ENCODE measurements at places on chromosomes 1 and 21. TPM values are rescaled to one million over a fixed set of nuclear protein-coding genes. Genes with fewer than 3 reads are reported as not detected.

DNA sequence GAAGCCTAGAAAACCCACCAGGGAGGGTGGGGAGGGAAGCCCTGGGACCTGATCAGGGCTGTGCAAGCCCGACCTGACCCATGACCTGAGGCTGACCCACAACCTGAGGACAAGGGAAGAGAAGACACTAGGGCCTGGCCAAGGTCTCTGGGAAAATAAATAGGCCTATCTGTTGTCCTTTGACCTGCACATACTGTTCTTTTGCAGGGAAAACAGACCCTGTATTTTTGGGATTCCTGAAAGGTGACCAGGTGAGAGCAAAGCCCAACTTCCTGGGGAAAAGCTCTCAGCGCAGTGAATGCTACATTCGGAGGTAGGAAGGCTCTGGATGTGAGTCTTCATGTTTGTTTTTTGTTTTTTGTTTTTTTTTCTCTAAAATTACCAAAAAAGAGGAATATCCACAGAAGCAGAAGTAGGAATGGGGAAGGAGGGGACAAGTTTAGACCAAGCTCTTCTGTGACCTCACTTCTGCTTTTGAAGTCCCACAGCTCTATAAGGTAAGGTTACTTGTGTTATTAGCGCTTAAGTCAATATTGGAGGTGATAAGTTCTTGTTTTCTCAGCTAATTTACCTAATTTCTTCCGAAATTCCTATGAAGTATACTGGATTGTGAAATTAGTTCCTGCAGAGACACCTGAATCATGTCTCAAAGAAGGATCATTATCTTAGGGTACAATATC is 26.2 kb upstream of the LYST start:
- DNase-seq: no peak

DNA sequence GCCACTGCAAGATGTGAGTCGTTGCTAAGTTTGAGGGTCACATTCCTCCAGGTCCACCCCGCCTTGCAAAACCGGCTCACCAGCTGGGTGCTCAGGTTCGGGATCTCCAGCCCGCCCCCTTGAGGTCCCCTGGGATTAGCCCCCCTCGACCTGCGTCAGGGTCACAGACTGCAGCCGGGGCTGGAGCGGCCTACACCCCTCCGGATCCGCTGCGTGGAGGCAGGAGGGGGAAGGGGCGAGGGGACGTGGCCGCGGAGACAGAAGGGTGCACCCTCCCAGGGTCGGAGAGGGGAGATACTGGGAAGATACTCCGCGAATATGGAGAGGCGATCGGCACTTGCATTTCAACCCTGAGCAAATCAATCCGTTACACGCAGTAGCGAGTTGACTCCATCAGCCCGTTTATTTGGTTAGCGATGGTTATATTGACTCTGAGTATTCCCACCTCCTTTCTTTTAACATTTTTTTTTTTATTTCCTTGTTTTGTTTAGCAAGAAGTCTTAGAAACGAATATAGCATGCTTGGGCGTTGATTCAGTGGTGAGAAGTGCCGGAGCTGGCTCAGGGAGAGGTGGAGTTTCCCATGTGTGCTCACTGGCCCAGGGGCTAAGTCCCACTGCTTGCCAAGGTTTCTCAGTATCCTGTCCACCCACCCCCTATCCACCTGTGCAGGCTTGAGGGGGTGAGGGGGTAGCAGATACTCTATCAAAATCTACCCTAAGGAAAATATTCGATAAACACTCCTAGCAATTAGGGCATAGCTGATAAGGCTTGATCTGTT is 997 bp downstream of the IFNAR2 start:
- DNase-seq: peak; percentile 25

Gene DNASE2B
- total RNA-seq: not detected

DNA sequence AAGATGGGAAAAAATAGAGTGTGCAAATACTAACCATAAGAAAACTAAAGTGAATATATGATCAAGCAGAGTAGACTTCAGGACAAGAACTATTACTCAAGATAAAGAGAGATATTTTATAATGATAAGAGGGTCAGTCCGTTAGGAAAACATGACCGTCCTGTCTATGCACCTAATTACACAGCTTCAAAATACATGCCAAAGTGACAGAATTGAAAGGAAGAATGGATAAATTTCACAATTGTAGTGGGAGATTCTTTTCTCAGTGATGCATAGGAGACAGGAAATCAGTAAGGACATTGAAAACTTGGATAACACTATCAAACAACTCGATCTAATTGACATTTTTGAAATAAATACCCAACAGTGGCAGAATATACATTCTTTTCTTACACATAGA is 489.0 kb downstream of the CAMTA1 start:
- DNase-seq: no peak

DNA sequence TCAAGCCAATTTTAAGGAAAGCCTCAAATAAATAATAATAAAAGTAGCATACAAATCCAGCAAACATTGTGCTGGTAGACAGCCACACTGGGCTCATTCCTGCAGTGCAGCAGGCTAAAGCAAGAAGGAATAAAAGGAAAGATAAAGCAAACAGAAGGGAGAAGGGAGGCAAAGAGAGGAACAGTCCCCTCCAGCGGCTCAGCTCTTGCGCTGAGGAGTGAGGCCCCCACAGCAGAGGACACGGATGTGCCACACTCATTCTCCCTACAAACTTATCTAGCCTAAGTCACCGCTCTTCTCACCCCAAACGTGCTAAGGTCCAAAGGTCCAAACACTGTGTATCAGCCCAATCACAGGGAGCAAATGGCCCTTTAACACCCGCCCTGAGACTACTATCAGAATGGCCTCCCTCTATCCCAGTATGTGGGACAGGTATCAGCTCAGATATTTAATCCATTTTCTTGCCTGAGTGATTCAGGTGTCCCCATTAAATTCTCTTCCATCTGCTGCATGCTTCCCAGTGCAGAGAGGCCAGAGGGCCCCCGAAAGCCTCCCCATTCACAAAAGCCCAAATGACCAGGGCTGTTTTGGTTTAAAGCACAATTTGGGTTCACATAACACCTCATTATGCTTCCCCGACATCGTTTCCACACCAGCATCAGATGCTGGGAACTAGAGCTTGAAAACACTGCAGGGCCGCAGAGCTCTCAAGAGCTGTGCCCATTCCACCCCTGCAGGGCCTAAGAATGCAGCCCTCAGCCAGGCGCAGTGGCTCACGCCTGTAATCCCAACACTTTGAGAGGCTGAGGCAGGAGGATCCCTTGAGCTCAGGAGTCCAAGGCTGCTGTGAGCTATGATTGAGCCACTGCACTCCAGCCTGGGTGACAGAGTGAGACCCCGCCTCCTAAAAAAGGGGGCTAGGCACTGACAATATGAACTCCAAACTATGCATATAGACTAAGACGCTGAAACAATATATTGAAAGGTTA is 17.8 kb downstream of the CAPZB start:
- DNase-seq: no peak

DNA sequence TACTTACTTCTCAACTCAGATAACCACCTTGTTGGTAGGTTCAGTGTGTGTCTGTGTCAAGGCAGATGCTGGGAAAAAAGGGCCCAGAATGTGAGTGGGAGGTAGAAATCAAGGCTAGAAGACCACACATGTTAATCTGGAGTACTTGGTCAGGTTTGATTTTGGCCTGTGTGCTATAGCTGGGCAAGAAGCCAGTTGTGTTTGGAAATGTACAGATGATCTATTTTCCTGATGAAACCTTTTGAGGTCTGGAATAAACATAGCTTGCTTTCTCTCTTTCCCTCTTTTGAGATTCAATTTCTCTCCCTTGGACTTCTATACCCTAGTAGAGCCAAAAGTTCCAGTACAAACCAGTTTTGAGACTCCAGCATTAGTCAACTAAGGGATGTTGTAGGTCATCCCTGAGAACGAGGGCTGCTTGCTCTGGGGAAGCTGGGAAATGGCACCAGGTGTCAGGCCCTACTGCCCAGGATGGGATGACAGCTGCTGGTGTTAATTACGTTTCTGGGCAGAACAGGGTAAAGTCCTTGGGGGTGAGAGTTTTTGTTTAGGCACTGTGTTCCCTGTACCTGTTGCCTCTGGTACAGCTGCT is 15.8 kb downstream of the MAPKAPK2 start:
- no peak for DNase-seq

Gene CHD1L
- 26.4 TPM for total RNA-seq

- no peak for DNase-seq
Observed at GRCh38 chr1:52424813-52425212, 20.4 kb downstream of the PRPF38A start.

DNA sequence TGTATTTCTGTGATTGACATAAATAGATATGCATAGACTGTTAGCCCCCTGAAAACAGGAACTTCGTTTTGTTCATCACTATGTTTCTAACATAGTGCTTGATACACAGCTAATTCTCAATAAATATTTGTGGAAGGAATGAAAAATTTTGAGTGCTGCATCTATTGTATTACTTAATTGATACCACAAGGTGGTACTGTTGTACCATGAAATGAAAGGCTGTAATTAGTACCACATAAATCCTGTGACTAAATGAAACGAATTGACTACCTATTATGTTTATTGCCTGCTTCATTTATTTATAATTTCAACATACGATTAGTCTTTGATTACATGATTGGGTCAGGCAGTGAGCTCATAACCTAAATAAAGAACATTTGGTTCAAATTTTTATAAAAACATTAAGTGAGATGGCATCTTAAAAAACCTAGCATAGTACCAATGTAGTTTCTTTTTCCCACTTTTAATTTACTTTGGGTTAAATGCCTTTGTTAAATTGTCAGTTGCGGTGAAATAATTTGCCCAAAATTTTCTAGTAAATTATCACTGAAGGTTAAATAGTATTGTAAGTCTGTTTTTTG is 15.0 kb upstream of the TGFB2 start:
- peak; percentile 41 for DNase-seq

DNA sequence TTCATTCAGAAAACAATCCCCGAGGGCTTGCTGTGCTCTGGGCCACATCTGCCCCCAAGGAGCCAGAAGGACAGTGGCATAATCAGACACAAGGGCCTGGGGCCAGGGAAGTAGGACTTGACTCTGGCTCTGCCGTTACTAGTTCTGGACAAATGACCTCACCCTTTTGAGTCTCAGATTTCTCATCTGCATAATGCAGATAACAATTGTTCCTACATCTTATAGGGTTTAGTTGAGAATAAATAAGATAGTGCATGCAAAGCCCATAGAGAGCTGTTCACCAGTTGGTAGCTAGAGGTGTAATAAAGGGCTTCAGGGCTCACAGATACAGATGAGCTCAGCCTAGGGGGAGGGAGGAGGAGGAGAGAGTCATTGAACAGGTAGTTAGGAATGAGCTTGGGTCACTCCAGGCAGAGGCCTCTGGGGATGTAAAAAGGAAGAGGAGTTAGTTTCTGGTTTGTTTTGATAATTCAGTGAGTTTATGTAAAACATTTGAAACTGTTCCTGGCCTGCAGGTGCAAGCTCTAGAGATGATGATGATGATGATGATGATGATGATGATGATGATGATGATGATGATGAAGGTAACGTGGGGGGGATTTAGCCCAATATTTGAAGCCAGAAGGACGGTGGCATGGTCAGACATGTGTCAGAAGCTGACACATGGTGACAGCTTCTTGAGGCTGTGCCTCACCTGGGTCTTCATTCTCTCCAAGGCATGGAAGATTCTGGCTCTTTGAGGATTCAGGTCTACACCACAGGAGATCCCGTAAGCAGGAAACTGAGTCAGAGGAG is 858 bp downstream of the LACTBL1 start:
- no peak for DNase-seq

GRCh38 chr1:3880429-3881192 is 19.5 kb downstream of the C1orf174 start:
- no peak for DNase-seq

Data from naive thymus-derived CD4-positive, alpha-beta T cell (primary cell).